Upper lobe of right lung (tissue), 1 donor: ENCODE measurements at places on chromosomes 5 and 9. TPM values are rescaled to one million over a fixed set of nuclear protein-coding genes. Genes with fewer than 3 reads are reported as not detected.

AMACR gene
- total RNA-seq, result 9.1 TPM

- no peaks in the 10 kb centered on the region for H3K27me3 ChIP-seq
- peak overlapping the region; percentile 96 for H3K4me3 ChIP-seq
- no peak for DNase-seq
- H3K27ac ChIP-seq, result peak overlapping the region; percentile 65
Measured at GRCh38 chr5:54520940-54521339, 3.4 kb downstream of the SNX18 start.

- no peaks in the 10 kb centered on the region for H3K4me1 ChIP-seq
- no peak for DNase-seq
- H3K27ac ChIP-seq, result no peak overlapping the region
- H3K4me3 ChIP-seq, result no peak overlapping the region
Measured at GRCh38 chr9:129860653-129861446, 25.6 kb downstream of the USP20 start.

DNA sequence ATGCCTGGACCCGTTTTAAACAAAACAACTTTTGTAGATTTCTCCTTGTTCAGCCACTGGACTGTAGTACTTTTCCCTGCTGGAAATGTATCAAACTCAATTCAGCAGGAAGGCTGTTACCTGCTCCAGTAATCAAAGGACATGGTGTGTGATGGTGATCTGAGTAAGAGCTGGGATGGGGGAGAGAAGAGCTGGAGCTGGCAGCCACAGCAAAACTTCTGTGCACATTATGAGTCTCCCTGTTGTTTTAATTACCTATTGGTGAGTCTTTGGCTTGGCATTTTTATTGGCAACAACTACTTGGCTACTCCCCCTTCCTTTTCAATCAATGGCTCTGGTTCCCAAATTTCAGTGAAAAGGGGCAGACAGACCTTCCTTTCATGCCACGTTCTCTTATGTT is 9.7 kb downstream of the NREP start:
- no peak overlapping the region for H3K4me3 ChIP-seq
- H3K4me1 ChIP-seq, result peaks cover 17% of the 10 kb centered on the region
- no peaks in the 10 kb centered on the region for H3K36me3 ChIP-seq
- H3K27me3 ChIP-seq, result no peaks in the 10 kb centered on the region
- no peak overlapping the region for H3K27ac ChIP-seq

DNA sequence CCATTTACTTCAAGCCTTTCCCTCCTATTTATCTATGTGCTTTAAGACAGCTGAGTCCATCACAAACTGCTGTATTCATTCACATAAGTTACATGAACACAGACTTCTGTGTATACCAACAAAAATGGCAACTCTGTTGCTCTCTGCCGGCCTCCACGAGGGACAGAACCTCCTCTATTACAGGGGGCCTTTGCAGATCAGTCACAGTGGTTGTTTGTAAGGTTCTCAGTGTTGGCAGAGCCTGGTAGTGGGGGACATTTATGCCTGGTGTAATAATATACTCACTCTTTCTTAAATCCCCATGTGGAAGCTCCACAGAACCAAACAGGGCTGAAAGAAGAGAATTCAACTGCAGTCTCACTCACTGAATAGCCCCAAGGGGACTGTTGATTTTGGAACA is 76.5 kb downstream of the SLC1A1 start:
- H3K4me3 ChIP-seq, result no peak overlapping the region
- H3K36me3 ChIP-seq, result no peaks in the 10 kb centered on the region
- no peak overlapping the region for H3K27ac ChIP-seq

- no peaks in the 10 kb centered on the region for H3K27me3 ChIP-seq
- H3K4me1 ChIP-seq, result no peaks in the 10 kb centered on the region
- no peak overlapping the region for H3K27ac ChIP-seq
- DNase-seq, result no peak
- H3K4me3 ChIP-seq, result peak overlapping the region; percentile 46
Measured at GRCh38 chr5:88502179-88503040, 233.8 kb upstream of the TMEM161B start.
